Esophagus muscularis mucosa (tissue), 4 donors: ENCODE measurements at places on chromosomes 2 and 18. TPM values are rescaled to one million over a fixed set of nuclear protein-coding genes. Genes with fewer than 3 reads are reported as not detected.

- no peaks in the 10 kb centered on the region for H3K27me3 ChIP-seq
- peak within 1 kb of the TSS; percentile 38 for H3K27ac ChIP-seq
- no peak for DNase-seq
- peak within 1 kb of the TSS; percentile 43 for H3K4me3 ChIP-seq
Measured at GRCh38 chr2:201182650-201183364, at the start of gene CASP10. CASP10 (plus strand) TSS chr2:201183141; CDS start chr2:201185778, 2,637 bp downstream.

ALKAL2 gene
- total RNA-seq: 2.3 TPM

DNA sequence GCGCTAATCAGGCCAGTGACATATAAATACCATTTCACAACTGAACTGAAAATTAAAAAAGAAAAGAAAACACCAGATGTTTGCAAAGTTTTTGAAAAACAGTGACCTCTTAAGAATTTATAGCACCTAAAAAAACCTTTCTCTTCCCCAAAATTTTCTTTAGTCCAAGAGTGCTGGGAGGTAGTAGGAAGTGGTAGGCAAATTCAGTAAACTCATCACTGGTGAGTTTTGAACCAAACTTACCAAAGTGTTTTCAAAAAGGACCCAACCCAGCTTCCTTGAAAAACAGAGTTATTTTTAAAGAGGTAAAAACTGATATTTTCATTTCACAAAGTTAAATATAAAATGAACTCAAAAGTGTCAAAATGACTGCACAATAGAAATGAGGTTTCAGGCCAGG, 90.4 kb downstream of the TMEM247 start:
- H3K27me3 ChIP-seq: no peaks in the 10 kb centered on the region
- peak overlapping the region; percentile 76 for H3K27ac ChIP-seq
- H3K4me3 ChIP-seq: no peak overlapping the region
- no peak for DNase-seq

SLC4A5 gene
- total RNA-seq: 0.50 TPM

- no peaks in the 10 kb centered on the region for H3K4me1 ChIP-seq
- no peak overlapping the region for H3K27ac ChIP-seq
- H3K27me3 ChIP-seq: no peaks in the 10 kb centered on the region
Measured at GRCh38 chr2:159788253-159788652, 9.8 kb downstream of the CD302 start.

CIB4 gene
- not detected for total RNA-seq

- no peak for DNase-seq
- no peaks in the 10 kb centered on the region for H3K36me3 ChIP-seq
- no peaks in the 10 kb centered on the region for H3K27me3 ChIP-seq
- H3K4me1 ChIP-seq: no peaks in the 10 kb centered on the region
Measured at GRCh38 chr18:28689588-28689987, 512.7 kb upstream of the CDH2 start.

- H3K27ac ChIP-seq: peak overlapping the region; percentile 68
- peaks cover 92% of the 10 kb centered on the region for H3K4me1 ChIP-seq
- DNase-seq: no peak
- no peaks in the 10 kb centered on the region for H3K27me3 ChIP-seq
Measured at GRCh38 chr2:36408198-36408703, 52.7 kb downstream of the CRIM1 start.

ANKRD39 gene
- 12.4 TPM for total RNA-seq

DNA sequence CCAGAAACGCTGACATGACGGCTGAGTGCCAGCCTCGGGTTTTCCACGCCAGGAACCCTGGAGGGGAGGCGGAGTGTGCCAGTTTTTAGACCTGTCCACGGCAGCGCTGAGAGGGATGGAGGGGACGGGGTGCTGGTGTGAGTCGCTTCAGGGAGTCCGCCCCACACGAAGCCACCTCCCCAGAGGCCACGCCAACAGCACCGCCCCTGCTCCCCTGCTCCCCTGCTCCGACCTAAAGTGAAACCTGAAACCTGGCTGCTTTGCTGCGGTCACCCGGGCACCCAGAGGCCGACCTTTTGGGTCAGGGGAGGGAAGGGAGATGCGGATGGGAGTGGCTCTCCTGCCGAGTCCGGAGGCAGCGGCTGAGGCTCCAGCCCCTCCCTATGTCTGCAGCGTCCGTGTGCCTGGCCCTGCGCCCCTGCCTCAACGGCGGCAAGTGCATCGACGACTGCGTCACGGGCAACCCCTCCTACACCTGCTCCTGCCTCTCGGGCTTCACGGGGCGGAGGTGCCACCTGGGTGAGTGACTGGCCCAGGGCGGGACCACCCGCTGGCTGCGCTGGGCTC, 38.1 kb downstream of the SNED1 start:
- no peak overlapping the region for H3K27ac ChIP-seq
- DNase-seq: peak; percentile 88
- H3K27me3 ChIP-seq: no peaks in the 10 kb centered on the region
- peaks cover 19% of the 10 kb centered on the region for H3K4me1 ChIP-seq
- H3K36me3 ChIP-seq: no peaks in the 10 kb centered on the region
- peak overlapping the region; percentile 53 for H3K4me3 ChIP-seq

DNA sequence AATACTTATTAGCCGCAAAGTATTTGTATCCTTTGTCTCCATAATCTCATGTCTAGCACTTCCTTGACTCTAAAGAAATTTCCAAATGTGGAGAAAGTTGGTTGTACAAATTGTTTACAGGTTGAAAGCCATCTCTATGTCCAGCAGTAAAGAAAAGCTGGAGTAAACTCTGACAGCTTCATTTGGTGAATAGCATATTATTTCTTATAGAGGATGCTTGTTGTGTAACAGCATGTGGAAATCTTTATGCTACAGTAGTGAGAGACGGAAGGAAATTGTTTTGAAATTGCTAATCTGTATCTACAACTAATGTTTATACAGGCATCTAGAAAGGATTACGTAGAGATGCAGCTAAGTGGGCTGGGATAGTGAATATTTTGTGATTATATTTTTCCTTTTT, 78.5 kb downstream of the UGGT1 start:
- H3K4me1 ChIP-seq: no peaks in the 10 kb centered on the region
- DNase-seq: no peak
- no peaks in the 10 kb centered on the region for H3K27me3 ChIP-seq
- no peak overlapping the region for H3K4me3 ChIP-seq

CPLX4 gene
- not detected for total RNA-seq

IL18R1 gene
- total RNA-seq: 2.8 TPM

GRCh38 chr2:204036706-204037105, 100.1 kb downstream of the ICOS start:
- H3K4me3 ChIP-seq: no peak overlapping the region
- H3K27ac ChIP-seq: no peak overlapping the region
- H3K36me3 ChIP-seq: no peaks in the 10 kb centered on the region
- peaks cover 8% of the 10 kb centered on the region for H3K4me1 ChIP-seq
- DNase-seq: no peak

B4GALT6 gene
- total RNA-seq: 4.5 TPM

DNA sequence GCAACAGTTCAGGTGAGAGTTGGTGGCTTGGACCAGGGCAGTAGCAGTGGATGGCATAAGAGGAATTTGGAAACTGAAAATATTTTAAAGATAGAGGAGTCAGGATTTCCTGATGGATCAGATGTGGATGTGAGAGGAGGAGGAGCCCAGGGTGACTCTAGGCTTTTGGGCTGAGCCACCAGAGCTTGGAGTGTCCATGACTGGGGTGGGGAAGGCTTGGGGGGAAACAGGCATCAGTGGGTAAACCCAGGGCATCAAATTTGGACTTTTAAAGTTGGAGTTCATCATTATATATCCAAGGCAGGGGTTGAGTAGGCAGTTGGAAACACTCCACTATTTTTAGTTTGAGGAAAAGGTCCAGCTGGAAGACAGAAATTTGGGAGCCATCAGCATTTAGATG, 27.3 kb upstream of the ASB18 start:
- DNase-seq: peak; percentile 83
- no peaks in the 10 kb centered on the region for H3K36me3 ChIP-seq
- no peak overlapping the region for H3K27ac ChIP-seq
- H3K4me1 ChIP-seq: peaks cover 5% of the 10 kb centered on the region
